ENCODE measurements at places on chromosomes 12 and 14.

DNA sequence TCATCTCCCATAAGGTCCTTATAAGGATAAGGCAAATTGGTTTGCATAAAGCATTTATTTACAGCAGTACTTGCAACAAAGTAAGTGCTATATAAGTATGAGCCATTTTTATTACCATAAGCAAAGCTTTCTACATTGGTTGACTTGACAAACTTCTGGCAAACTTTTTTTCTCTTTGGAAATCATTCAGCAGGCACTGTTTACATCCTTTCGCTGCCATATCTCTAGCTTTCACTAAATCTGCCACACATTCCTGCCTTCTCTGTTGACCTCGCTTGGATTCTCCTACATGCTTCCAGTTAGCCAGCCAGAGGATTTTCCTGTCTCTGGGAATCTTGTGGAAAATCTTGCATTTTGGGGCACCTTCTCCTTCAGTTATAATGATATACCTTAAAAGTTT is 21.8 kb upstream of the HDAC7 start:
- DNase-seq: no peak

DNA sequence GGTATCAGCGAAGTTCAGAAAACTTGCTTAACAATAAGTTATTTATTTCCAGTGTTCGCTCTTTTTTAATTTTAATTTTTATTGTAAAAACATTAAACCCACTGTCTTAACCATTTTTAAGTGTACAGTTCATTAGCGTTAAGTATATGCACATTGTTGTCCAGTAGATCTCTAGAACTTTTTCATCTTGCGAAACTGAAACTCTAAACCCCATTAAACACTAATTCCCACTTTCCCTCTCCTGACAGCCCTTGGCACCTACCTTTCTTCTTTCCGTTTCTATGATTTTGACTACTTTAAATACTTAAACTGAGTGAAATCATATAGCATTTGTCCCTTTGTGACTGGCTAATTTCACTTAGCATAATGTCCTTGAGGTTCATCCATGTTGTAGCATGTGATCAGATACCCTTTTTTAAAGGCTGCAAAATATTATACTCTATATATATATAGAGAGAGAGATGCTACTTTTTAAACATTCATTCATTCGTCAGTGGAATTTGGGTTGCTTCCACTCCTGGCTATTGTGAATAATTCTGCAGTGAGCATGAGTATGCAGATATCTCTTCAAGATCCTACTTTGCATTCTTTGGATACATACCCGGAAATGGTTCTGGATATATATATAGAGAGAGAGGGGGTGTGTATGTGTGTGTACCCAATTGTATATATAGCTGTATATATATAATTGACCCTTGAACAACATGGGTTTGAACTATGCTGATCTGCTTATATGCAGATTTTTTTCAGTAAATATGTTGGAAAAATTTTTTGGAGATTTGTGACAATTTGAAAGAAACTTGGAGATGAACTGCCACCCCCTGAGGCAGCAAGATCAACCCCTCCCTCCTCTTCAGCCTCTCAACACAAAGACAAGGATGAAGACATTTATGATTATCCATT is 74.7 kb upstream of the EVL start:
- no peak for DNase-seq

DNA sequence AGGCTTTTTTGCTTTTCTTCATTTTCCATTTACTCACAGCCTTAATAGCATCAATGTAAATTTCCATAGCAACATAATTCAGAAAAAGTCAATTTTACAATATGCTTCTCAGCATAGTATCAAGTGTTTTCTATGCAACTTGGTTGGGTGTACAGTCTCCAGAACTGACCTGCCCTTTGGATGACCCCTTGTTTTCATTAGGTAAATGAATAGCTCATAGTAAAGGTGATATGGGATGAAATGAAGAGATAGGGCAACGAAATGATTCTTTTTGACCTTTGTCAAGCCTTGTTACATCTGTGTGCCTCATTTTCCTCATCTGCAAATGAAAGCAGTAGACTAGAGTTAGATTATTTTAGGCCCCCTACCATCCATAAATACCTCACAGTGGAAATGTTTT is 1081.0 kb downstream of the TMTC2 start:
- no peak for DNase-seq

DNA sequence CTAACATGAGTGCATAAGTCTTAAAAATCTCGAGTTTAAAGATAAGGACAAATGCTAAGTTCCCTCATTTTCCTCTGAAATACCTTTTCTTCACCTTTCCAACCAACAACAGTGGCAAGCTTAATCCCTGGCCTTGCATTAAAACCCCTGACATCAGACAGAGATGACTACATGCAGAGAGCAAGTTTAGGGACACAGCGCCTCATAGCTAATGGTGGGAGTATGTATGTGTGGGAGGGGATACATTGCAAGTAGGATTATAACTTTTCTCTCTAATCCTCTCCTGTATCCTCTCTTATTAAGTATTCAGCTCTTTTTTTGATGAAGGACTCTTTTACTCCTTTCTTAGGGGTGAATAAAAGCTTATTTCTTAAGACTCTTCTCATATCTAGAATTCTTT is 547.1 kb downstream of the CCER1 start:
- DNase-seq: no peak

GRCh38 chr12:124434951-124435805 is 132.2 kb downstream of the NCOR2 start:
- no peak for DNase-seq

DNA sequence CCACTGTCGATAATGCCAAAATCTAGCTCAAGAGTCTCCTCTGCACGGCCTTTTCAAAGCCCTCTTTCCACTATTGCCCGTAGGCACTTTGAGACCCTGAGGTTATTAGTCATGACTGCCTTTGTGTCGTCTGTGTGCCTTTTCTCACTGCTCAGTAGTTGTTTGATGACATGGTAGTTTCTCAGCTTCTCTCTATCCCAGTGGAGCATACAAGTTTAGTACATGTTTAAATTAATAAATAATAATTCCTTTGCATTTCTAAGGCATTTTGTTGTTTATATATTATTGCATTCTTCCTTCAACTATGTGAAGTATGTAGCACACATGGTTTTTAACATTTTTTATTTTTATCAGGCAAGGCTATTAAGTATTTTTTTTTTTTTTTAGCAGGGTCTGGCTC is 458.1 kb downstream of the PCNX1 start:
- DNase-seq: peak; percentile 71

GRCh38 chr14:91750634-91751198 is 18.8 kb upstream of the CATSPERB start:
- no peak for DNase-seq

GRCh38 chr12:82448911-82449578 is 90.7 kb downstream of the METTL25 start:
- no peak for DNase-seq

GRCh38 chr12:105223884-105224283 is 12.1 kb downstream of the APPL2 start:
- DNase-seq: no peak

DNA sequence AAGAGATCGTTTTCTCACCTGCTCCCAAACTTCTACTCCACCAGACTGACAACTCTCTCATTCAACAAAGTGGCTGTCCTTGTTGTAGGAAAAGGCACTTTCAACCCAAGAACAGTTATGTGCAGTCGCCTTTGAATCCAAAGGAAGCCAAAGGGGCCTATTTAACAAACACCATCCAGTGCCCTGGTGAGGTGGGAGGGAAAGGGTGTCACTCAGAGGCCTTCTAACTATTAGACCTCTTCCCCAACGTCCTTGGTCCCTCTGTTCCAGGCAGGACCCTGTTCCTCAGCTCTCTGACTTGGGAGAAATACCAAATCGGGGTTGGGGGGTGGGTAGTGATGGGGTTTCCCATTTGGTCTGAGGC is 3.2 kb downstream of the SIX4 start:
- DNase-seq: no peak

Measured in ELR (cell line).